COR-L47 (cell line): ENCODE measurements at places on chromosomes 5 and 9.

- no peak for DNase-seq
Observed at GRCh38 chr5:124683917-124684555, 62.4 kb downstream of the ZNF608 start.

DNA sequence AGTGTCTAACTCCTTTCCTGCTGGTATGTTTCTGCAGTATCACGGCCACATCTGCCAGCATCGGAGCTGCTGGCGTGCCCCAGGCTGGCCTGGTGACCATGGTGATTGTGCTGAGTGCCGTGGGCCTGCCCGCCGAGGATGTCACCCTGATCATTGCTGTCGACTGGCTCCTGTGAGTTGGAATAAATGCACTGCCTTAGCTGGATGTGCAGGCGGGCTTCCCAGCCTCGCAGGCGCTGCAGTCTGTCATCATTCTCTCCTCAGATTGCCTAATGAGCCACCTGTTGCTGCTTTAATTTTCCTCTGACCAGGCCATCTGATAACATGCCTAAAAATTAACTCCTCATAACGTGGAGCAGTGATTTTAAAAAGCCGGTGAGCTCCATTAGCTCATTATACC is 79.1 kb upstream of the PLPP6 start:
- no peak for DNase-seq

DNA sequence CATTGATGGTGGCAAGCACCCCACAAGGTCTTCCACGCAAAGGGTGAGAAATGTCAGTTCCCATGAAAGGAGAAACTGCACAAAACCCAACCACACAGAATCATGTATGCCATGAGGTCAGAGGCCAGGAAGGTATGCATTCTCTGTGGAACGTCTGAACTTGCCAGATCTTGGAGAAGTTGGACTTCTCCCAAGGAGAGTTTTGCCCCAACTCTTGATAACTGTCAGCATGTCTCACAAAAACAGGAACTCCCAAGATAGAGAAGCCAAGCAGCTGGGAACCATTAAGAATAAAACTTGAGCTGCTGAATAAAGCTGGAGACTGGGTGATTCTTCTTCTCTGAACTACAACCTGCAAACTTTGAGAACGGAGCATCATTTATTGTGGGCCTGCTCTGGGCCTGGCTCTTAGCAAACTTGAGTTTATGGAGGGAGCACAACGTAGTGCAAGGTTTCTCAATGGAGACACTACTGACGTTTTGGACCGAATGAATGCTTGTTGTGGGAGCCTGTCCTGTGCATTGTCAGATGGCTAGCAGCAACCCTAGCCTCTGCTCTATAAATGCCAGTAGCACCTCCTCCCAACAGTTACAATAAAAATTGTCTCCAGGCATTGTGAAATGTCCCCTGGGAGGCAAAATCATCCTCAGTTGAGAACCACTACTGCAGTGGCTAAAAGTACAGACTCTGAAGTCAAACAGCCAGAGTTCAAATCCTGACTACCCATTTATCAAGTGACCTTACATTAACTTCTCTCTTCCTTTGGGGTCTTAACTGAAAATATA is 193.5 kb downstream of the ACTL7B start:
- DNase-seq: no peak

DNA sequence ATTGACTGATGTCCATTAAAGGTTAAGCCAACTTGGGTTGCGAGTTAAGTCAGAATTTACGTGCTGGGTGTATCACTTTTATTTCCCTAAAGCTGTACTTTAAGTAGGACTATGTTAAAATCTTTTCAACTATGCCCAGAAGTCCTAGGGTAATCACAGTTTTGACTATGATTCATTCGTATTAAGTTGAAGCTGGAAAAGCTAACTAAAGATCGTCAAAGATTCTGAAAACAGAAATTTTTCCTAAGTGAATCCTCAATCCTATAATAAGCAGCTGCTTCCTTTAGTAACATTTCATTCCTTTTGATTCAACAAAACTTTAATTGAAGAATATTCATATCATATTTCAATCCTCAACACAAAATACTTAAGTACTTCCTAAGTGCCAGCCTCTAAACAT is 460.4 kb downstream of the ACTL7B start:
- no peak for DNase-seq

DNA sequence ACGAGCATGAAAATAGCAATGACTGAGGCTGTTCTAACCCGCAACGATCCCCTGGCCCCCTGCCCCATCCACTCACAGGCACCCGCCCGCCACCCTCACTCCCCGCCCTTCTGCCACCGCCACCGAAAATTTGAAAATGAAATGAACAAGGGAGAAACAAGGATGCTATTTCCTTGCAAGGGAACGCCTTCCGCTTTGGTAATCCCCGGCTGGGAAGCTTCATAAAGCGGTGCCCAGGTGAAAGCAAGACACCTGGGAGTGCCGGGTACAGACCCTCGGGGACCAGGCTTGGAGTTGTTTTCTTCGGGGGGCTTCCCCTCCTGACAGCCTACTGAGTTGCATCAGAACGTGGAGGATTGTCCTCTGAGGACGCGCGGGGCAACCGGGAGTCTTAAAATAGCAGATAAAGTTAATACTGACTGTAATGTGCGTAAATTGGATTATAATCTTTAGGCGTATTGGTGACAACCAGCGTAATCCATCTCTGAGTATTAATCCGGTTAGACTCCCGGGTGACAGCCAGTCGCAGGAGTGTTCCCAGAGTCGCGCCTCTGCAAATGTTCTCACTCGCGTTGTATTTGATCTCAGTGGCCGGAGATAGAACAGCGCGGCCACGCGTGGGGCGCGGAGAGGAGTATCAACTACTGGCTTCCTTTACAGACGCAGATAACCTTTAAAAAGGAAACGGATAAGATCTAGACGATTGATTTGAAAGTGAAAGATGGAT is 885 bp upstream of the MLLT3 start:
- DNase-seq: peak; percentile 26

DNA sequence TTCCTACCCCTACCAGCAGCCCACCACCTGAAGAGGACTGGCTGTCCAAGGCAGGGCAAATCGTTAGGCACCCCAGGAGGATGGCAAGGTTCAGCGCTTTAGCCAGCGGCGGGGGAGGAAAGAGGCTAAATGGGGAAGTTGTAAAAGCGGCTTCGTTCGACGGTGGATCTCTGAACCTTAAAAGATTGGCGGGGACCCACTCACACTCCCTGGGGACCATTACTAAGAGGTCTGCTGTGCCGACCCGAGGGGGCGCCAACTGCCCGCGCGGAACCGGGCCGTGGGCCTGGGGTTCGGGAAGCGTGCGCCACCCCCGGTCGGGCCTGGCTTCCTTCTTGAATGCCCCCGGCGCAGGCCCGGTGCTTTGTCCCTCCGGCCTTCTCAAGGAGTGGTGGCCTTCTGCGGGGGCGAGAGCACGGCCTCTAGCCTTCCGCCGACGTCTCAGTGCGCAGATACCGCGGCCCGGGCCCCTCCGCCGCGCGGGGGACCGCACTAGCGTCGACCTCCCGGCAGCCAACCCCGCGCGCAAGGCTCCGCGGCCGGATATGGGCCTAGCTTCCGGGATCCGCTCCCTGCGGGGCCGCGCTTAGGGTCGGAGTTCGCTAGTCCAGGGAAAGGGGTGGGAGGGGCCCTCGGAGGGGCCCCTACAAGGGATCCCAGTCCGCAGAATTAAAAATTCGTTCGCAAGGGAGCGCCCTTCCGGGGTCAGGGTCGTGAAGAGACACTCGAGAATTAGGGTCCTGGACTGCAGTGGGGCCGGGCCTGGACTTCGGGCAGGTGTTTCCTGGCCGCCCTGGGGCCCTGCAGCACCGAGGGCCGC is 10.5 kb downstream of the NR2F1-AS1 start:
- DNase-seq: no peak

- DNase-seq: no peak
Observed at GRCh38 chr9:98071737-98072136, 15.2 kb downstream of the NANS start.

DNA sequence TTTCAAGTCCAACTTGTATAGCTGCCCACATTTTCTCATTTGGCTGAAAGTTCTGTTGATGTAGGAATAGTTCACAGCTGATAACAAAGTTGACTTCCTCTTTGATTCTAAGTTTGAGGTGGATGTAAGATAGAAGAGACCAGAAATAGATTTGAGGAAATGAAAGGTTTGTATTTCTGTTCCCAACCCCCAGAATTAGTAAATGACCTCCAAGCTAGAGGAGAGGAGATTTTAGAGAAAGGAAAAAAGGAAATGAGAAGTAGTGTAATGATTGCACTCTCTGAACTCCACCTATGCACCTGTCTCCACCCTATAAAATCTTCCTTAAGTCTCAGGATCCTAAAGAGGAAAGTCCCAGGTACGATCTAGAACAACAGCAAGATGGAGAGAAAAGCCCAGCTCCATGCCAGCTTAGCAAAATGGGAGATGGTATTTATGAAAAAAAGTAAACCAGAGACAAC is 130.4 kb upstream of the POC5 start:
- no peak for DNase-seq

DNA sequence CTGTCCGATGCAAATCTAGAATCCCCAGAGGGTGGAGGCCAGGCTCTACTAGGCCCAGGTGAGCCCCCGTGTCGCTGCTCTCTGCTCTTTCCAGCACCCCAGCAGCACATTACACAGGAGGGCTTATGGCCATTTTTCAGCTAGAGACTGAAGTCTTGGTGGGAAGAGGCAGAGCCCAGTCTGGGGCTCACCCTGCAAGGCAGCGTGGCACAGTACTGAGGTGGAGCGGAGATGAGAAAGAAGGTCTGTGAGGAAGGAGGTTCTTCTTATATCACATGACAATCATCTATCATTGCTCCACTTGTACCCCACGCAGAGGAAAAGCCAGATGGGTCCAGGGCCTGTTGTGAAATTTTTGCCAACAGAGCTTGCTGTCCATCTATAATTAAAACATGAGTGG is 10.0 kb upstream of the KIF12 start:
- DNase-seq: no peak

- no peak for DNase-seq
Observed at GRCh38 chr5:95948631-95949030, 13.0 kb downstream of the ELL2 start.

DNA sequence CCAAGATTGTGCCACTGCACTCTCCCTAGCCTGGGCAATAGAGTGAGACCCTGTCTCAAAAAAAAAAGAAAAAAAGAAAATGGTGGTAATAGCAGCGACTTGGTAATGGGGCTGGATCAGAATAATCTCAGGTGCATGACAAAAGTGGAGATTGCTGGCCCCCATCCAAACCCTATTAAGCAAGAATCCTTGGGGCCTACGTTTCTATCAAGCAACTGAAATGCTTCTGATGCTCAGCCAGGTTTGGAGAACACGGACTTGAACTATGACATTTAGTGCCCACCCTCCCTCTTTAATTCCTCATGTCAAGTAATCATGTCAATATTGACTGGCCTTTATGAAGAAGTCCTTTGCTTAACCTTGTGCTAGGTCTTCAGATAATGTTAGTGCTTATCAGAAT is 6.6 kb downstream of the C5orf52 start:
- DNase-seq: no peak

DNA sequence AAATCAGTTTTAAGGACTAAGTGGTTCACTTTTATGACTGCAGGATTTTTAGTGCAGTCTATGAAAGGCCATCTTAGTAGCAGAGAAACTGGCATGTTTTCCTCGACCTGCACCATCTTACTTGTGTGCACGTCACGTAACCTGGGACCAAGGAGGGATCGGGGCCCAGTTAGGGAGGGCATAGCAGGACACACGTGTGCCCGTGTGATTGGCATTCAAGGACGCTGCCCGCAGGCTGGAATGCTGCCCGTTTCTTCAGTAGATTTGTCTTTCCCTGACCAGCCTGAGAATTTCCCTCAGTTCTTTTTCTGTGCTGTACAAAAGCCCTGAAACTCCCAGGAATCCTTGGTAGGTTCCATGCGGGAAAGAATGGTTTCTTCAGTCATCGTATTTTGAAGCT is 196.3 kb downstream of the TRIO start:
- DNase-seq: no peak

DNA sequence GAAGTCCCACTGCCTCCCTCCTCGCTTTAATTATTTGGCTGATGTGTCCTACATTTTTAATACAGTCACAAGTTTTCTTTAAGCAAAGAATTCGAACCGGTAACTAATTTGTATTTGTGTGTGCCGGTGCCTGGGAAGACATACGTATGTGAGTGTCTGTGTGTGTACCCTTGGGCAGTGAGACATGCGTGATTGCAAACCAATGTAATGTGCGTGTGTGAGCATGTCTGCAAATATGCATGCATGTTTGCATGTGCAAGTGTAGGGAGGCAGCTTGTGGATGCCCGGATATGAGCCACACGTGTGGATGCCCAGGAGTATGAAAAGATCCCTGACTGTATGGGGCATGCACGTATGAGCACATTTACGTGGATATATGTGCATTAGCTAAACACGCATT is 44.4 kb upstream of the NEK6 start:
- no peak for DNase-seq

DNA sequence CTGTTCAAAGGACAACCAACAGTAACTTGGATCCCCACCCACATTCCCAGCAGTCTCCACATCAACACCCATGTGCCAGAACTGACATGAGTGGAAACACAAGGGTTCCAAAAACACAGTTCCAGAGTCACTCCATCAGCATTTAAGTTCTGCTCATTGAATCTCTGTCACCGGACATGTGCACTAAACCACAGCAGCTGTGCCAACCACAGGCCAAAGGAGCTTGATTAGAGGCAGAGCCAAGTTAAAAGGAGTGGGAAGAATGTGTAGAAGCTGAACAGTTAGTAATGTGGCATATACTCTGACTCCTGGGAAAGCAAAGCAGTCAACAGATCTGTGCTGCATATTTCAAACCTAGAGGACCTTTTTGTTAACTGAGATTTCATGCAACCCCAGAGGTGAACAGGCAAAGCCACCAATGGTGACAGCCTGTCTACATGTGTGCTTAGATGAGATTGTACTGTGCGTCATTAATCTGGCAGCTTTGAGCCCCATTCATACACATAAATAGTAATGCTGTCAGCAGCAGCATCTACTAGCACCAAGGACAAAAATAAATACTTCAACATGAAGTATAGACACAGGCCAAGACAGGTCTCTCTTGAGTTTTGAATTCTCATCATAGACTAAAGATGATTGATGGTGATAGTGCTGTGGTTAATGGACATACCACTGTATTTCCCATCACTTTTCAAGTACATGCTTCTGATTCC is 16.4 kb upstream of the FST start:
- no peak for DNase-seq

DNA sequence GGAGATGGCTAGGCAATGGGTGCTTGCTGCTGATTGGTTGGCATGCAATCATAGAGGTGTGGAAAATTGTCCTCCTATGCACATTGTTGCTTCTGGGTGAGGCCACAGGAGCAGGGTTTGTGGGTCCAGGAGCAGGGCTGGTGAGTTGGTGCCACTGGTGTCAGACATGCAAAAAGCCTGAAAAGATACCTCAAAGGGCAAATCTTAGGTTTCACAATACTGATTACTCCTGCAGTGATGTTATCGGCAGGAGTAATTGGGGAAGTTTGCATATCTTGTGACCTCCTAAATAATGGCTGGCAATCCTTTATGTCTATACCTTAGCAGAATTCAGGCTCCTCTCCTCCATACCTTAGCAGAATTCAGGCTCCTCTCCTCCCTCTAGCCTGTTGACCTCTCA is 25.2 kb downstream of the SLC25A48 start:
- no peak for DNase-seq

DNA sequence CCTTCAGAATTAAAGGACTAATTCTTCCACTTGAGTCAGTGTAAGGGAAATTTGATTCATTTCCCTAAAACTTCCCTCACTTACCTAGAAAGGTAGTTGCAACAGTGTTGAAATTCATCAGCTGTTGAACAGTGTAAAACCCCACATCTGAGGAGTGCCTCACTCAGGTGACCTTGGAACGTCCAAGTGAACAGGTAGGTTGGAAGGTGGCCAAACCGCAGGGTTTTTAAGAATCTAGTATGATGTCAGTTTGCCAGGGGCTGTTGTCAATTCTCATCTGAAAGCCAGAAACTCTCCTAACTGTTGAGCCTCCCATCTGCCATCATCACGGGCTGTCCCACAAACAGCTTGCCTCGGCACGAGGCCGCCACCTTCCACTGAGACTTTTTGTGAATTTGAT is 105.7 kb downstream of the TMEM174 start:
- DNase-seq: no peak
